ENCODE measurements at places on chromosomes 2 and 18.

GRCh38 chr2:45714679-45715078 is 63.2 kb downstream of the PRKCE start:
- no peak for DNase-seq

- DNase-seq, result no peak
These were observed at the start of gene XDH for GRCh38 chr2:31414601-31415241. Gene XDH, minus strand, starts transcription at chr2:31414742. Its CDS starts 76 bp downstream, at chr2:31414666.

GRCh38 chr2:222799262-222799918 is 61.4 kb upstream of the ACSL3 start:
- no peak for DNase-seq

- no peak for DNase-seq
These were observed 316.1 kb upstream of the MYT1L start for GRCh38 chr2:2647141-2647541.

Measured in right atrium auricular region (tissue), 2 donors.